Endodermal cell (in vitro differentiated cells): ENCODE measurements at places on chromosomes 5 and 9. TPM values are rescaled to one million over a fixed set of nuclear protein-coding genes. Genes with fewer than 3 reads are reported as not detected.

GRCh38 chr9:15244001-15244441 is 63.0 kb downstream of the TTC39B start:
- no peak for DNase-seq
- H3K36me3 ChIP-seq = peaks cover 19% of the 10 kb centered on the region
- no peaks in the 10 kb centered on the region for H3K27me3 ChIP-seq
- no peak overlapping the region for H3K27ac ChIP-seq
- no peak overlapping the region for H3K4me3 ChIP-seq
- H3K4me1 ChIP-seq = peaks cover under 1% of the 10 kb centered on the region

GRCh38 chr5:72194846-72195245 is 87.6 kb downstream of the MAP1B start:
- peaks cover 98% of the 10 kb centered on the region for H3K36me3 ChIP-seq
- no peak overlapping the region for H3K27ac ChIP-seq
- no peaks in the 10 kb centered on the region for H3K27me3 ChIP-seq
- H3K4me3 ChIP-seq = no peak overlapping the region
- H3K4me1 ChIP-seq = no peaks in the 10 kb centered on the region

DNA sequence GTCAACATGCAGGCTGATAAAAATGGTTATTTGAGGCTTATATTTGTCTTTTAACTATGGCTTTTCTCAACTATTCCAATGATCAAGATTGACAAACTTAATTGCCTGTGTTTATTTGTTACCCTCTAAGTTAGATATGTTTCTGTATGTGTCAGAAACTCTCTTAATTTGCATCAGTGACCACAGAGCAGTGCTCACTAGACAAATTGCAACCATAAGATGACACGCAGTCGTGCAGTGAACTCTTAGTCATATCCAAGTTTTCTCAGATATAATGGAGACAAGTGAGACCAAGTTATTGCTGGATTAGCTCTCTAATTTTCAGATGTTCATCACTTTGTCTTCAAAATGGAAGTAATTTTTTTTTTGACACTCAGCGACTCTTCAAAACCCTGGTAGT is 342.2 kb upstream of the RFX3 start:
- no peak overlapping the region for H3K4me3 ChIP-seq
- DNase-seq = no peak
- H3K27ac ChIP-seq = no peak overlapping the region
- no peaks in the 10 kb centered on the region for H3K27me3 ChIP-seq

WNT8A gene
- 0.49 to 0.88 TPM (median 0.68 TPM) in 3 replicates for total RNA-seq

SELENOP gene
- total RNA-seq = 79.8 to 95.9 TPM (median 91.4 TPM) in 3 replicates
